ENCODE measurements at places on chromosomes 2 and 18.

GRCh38 chr2:46008091-46008870 lies 288.9 kb upstream of the EPAS1 start:
- no peak for DNase-seq

- no peak for DNase-seq
Observed at GRCh38 chr18:25244924-25245698, 106.9 kb downstream of the ZNF521 start.

- DNase-seq = no peak
Observed at GRCh38 chr2:141068053-141068682, 1062.6 kb downstream of the LRP1B start.

DNA sequence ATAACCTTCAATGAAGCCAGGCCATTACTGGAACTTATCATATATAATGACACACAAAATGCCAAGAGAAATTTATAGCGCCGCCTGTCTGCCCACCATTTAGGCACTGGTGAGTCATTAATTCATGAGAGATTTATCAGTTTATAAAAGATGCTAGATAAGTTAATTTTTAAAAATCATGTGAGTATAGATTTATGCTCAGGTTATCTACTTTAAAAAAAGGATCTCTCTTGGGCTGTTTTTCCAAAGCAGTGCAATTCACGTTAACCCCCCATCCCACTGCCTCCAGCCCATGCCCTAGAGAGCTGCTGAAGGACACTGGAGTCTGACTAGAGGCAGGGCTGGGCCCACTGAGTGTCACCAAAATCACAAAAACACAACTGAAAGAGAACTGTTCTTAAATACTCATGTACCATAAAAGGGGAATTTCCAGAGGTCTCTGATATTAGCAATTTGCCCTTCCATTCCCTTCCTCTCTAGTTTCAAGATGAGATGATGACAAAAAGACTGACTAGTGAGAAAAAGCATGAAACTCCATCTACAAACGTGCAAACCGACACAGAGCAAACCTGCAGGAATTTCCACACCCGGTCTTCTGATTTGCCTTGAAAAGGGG lies 160.8 kb downstream of the BCL2 start:
- DNase-seq = no peak

GRCh38 chr2:137937778-137938177 lies 26.5 kb upstream of the HNMT start:
- no peak for DNase-seq

DNA sequence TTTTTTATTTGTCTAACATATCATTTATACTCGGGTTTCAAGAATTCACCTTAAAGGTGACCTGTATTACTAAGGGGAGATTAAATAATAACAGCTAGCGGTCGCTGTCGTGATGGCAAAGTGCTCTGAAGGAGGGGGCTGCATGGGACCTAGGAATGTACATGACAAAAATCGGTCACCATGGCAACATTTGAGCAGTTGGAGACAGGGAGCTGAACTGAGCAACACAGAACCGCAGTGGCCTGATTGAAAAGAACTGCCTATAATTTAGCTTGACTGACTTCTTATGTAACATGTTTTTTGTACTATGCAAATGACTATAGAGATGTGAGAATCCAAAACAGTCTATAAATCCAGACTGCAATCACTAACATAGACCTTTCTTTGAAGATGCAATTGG lies 34.3 kb upstream of the EPHA4 start:
- DNase-seq = peak; percentile 34

DNA sequence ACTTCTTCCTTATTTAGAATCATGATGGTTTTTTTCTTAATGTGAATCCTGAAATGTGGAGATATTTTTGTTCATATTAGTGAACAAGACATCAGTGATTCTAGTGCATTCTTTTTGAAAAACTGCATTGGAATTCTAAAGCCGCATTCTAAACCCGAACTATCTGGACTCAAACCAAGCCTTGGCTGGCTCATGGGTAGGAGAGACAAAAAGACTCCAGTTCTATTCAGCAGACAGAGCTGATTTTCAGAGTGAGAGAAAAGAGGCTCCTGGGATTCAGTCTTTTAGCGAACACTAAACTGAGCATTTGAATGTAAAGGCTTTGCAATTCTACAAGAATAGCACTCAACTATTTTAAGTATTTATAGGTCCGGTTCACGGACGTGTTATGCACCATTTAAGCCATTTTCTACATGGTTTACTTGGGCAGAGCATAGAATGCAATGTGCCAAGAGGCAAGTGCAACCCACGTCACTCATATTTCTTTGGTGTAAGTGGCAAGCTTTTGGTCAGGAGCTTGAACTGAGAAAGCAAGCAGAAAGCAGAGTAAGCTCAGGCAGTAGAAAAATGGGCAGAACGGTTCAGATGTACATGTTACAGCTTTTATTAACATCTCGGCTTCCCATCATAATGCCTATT lies 227.3 kb upstream of the RAB12 start:
- no peak for DNase-seq

GRCh38 chr2:100146657-100146960 lies 4.2 kb upstream of the AFF3 start:
- DNase-seq = no peak

- DNase-seq = no peak
Observed at GRCh38 chr2:206353685-206354084, 79.2 kb downstream of the ZDBF2 start.

GRCh38 chr2:152396763-152397162 lies 61.8 kb downstream of the FMNL2 start:
- no peak for DNase-seq
